Cardiac atrium fibroblast (primary cell): ENCODE measurements at places on chromosomes 2 and 18. TPM values are rescaled to one million over a fixed set of nuclear protein-coding genes. Genes with fewer than 3 reads are reported as not detected.

The GLI2 gene
- 4.7 and 6.6 TPM in 2 replicates for total RNA-seq

The GKN2 gene
- not detected in 2 replicates for total RNA-seq

The CD207 gene
- total RNA-seq = not detected in 2 replicates

The PCGF1 gene
- total RNA-seq = 8.6 and 13.2 TPM in 2 replicates

The COL5A2 gene
- total RNA-seq = 771 and 891 TPM in 2 replicates

The IL1F10 gene
- not detected in 2 replicates for total RNA-seq

The COL4A4 gene
- 45.2 and 55.4 TPM in 2 replicates for total RNA-seq

The EVX2 gene
- total RNA-seq = not detected in 2 replicates

The IL1A gene
- 0.18 TPM in 1 of 2 replicates, not detected in the other for total RNA-seq

The ALPP gene
- total RNA-seq = not detected in 2 replicates

The STPG4 gene
- total RNA-seq = not detected in 2 replicates

The HOXD1 gene
- total RNA-seq = not detected in 2 replicates
